ENCODE measurements at places on chromosomes 4 and X. TPM values are rescaled to one million over a fixed set of nuclear protein-coding genes. Genes with fewer than 3 reads are reported as not detected.
A peak's percentile ranks its signal among the peaks of the same experiment; 100 is the strongest.

GRCh38 chr4:28772788-28773187, 1912.1 kb downstream of the STIM2 start:
- DNase-seq, result no peak
- no peak overlapping the region for H3K4me3 ChIP-seq
- H3K4me1 ChIP-seq, result no peaks in the 10 kb centered on the region
- H3K27ac ChIP-seq, result no peak overlapping the region

DNA sequence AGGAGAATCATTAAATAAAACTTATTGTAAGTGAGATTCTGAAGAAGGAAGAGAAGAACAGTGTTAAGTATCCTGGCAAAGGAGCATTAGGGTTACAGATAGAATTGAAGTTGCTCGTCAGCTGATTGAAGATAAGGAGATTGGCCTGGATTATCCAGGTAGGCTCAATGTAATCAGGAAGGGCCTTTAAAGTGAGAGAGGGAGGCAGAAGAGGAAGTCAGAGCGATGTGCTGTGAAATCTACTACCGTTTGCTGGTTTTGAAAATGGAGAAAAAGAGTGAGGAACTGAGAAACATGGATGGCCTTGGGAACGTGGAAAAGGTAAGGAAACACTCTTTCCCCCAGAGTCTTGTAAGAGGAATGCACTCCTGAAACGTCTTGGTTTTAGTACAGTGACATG, 245.7 kb downstream of the ANTXR2 start:
- no peak overlapping the region for H3K4me3 ChIP-seq
- peaks cover 3% of the 10 kb centered on the region for H3K27me3 ChIP-seq
- peaks cover 8% of the 10 kb centered on the region for H3K4me1 ChIP-seq
- no peak overlapping the region for H3K27ac ChIP-seq
- no peaks in the 10 kb centered on the region for H3K36me3 ChIP-seq

The GYPB gene
- total RNA-seq, result not detected

DNA sequence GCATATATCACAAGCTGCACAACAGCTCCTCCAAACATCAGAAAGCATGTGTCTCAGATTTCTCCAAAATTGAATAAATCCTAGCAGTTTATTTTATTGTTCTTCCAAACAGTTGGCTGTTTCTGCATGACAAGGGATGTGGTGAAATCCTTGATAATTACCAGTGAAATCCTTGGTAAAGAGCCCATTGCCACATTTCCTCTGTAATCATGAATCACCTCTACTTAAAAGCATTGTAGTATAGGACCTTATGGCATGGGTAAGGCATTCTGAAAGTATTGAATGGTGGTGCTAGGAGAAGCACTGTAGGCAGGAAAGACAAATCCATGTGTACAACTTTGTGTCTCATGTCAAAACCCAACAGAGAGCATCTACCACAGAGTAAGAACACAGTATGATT, 135.8 kb upstream of the NDST3 start:
- no peak overlapping the region for H3K27ac ChIP-seq
- no peak for DNase-seq
- H3K4me3 ChIP-seq, result no peak overlapping the region
- H3K4me1 ChIP-seq, result no peaks in the 10 kb centered on the region

DNA sequence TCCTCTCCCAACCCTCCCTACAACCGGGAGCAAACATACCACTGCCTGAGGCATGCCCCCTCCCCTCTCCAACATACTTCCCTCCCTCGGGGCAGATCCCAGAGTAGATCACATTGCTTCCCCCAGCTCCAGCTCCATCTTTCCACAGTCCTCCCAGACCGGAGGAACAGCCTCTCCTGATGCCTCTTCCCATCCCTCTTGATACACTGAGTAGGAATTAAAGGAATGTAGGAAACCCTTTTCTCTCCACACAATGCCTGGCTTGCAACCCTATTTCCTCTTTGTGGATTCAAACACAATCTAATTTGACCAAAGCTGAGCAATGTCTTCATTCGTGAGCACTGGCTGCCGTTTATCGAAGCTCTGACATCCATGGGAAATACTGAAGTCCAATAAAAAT, 339.8 kb downstream of the BCOR start:
- H3K27me3 ChIP-seq, result no peaks in the 10 kb centered on the region
- DNase-seq, result no peak
- H3K36me3 ChIP-seq, result no peaks in the 10 kb centered on the region
- H3K27ac ChIP-seq, result no peak overlapping the region
- H3K4me3 ChIP-seq, result no peak overlapping the region
- H3K4me1 ChIP-seq, result peaks cover 27% of the 10 kb centered on the region

GRCh38 chrX:25049357-25049756, 33.6 kb upstream of the ARX start:
- no peaks in the 10 kb centered on the region for H3K36me3 ChIP-seq
- DNase-seq, result no peak
- peaks cover under 1% of the 10 kb centered on the region for H3K27me3 ChIP-seq
- no peak overlapping the region for H3K4me3 ChIP-seq

The CLNK gene
- total RNA-seq, result not detected

GRCh38 chr4:188596021-188596420, 456.8 kb downstream of the TRIML1 start:
- no peak for DNase-seq
- H3K36me3 ChIP-seq, result no peaks in the 10 kb centered on the region
- H3K27ac ChIP-seq, result no peak overlapping the region
- H3K27me3 ChIP-seq, result no peaks in the 10 kb centered on the region
- no peaks in the 10 kb centered on the region for H3K4me1 ChIP-seq

- peaks cover 23% of the 10 kb centered on the region for H3K4me1 ChIP-seq
- peaks cover 45% of the 10 kb centered on the region for H3K36me3 ChIP-seq
- DNase-seq, result peak; percentile 49
- no peaks in the 10 kb centered on the region for H3K27me3 ChIP-seq
- H3K4me3 ChIP-seq, result peak overlapping the region; percentile 94
- peak overlapping the region; percentile 93 for H3K27ac ChIP-seq
Measured at GRCh38 chr4:17577665-17578481, 875 bp downstream of the LAP3 start.

GRCh38 chr4:174281182-174281737, 2.2 kb downstream of the FBXO8 start:
- no peak overlapping the region for H3K4me3 ChIP-seq
- H3K4me1 ChIP-seq, result peaks cover 64% of the 10 kb centered on the region
- H3K36me3 ChIP-seq, result peaks cover 13% of the 10 kb centered on the region
- H3K27me3 ChIP-seq, result no peaks in the 10 kb centered on the region

DNA sequence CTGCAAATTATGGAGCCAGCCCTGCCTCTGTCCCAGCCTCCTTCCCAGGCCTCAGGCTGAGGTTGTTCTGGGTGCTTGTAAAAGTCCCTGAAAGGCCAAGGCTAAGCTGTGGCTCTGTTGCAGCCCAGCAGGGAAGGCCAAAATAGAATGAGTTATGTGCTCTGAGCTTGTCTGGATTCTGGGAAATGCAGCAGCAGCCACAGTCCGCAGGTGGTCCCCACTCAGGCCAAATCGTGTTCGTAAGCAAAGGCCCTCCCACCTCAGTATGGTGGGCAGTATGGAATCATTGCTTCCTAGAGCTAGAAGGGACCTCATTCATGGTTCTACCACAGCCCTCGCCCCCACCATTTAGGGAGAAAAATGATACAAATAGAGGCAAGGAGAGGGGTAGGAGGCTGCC, 4.7 kb upstream of the TCEAL1 start:
- peaks cover 13% of the 10 kb centered on the region for H3K4me1 ChIP-seq
- H3K27me3 ChIP-seq, result no peaks in the 10 kb centered on the region
- no peak for DNase-seq
- no peaks in the 10 kb centered on the region for H3K36me3 ChIP-seq

DNA sequence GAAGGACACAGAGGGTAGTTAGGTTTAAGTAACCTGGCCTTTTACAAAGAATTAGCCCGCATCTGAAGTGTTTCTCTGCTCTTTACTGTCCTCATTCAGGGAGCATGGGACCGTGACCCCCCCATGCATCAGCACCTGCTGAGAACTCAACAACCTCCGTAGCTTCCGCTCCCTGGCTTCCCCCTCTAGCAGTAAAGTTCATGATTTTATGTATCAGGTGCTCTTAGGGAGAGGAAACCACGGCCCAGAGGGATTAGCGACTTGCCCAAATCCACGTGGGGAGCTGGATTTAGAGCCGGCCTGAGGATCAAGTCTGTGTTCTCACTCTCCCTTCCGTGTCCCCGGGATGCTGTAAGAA, 284.6 kb upstream of the GATB start:
- peaks cover 4% of the 10 kb centered on the region for H3K4me1 ChIP-seq
- no peak overlapping the region for H3K27ac ChIP-seq
- no peaks in the 10 kb centered on the region for H3K36me3 ChIP-seq
- no peak overlapping the region for H3K4me3 ChIP-seq

GRCh38 chr4:60296386-60296785, 903.7 kb upstream of the ADGRL3 start:
- H3K4me3 ChIP-seq, result no peak overlapping the region
- no peak overlapping the region for H3K27ac ChIP-seq
- no peak for DNase-seq
- H3K27me3 ChIP-seq, result no peaks in the 10 kb centered on the region
- H3K4me1 ChIP-seq, result no peaks in the 10 kb centered on the region

The ADH1C gene
- total RNA-seq, result not detected

DNA sequence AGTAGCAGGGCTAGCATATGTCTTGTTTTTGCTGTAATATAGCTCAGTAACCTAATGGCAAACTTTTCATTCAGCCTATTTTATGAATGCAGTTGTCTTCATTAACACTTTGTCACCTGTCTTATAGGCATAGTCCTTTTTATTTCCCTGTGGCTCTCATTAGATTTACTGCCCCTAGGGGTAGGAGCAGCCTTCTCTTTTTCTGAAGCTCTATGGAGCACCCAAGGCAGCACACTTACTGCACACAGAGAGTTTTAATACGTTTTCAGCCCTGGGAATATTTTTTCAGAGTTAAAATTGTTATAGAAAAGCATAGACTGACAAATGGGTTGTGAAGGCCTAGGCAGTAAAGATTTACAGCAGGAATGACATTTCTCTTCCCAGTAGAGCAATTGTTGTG, 406.8 kb downstream of the TMA16 start:
- no peak for DNase-seq
- H3K27me3 ChIP-seq, result no peaks in the 10 kb centered on the region
- no peak overlapping the region for H3K27ac ChIP-seq
- H3K4me3 ChIP-seq, result no peak overlapping the region

- DNase-seq, result no peak
- H3K4me1 ChIP-seq, result no peaks in the 10 kb centered on the region
- no peak overlapping the region for H3K4me3 ChIP-seq
- peaks cover 17% of the 10 kb centered on the region for H3K36me3 ChIP-seq
Measured at GRCh38 chr4:189917161-189917891, 23.3 kb upstream of the FRG1 start.

DNA sequence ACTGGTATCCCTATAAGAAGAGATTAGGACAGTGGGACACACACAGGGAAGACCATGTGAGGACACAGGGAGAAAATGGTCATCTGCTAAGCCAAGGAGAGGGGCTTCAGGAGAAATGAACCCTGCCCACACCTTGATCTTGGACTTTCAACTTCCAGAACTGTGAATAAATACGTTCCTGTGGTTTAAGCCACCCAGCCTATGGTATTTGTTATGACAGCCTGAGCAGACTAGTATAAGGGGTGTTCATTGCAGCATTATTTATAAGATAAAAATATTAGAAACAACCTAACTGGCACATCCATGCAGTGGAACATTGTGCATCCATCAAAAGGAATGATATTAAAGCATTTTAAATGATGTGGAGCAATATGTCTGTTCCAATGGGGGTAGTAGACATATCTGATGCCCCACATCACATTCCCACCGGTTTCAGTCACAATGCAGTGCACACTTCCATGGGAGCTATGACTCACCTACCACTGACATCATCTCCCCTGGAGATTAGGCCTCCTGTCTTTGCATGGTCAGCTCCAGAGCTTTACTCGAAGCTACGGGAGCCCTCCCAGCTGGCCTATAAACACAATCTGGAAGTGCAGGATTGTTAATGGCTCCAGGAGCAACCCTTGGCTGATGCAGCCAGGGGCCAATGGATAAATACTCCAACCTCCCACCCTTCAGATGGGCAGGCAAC, 38.9 kb upstream of the MAMLD1 start:
- H3K36me3 ChIP-seq, result no peaks in the 10 kb centered on the region
- H3K27me3 ChIP-seq, result no peaks in the 10 kb centered on the region
- no peak overlapping the region for H3K4me3 ChIP-seq

GRCh38 chrX:102808336-102808735, 87.8 kb downstream of the GPRASP3 start:
- H3K36me3 ChIP-seq, result no peaks in the 10 kb centered on the region
- H3K4me1 ChIP-seq, result no peaks in the 10 kb centered on the region
- H3K27me3 ChIP-seq, result no peaks in the 10 kb centered on the region
- no peak overlapping the region for H3K4me3 ChIP-seq
- DNase-seq, result no peak
- H3K27ac ChIP-seq, result no peak overlapping the region

The PAGE2 gene
- not detected for total RNA-seq

The PARM1 gene
- not detected for total RNA-seq
